OCI-LY7 (cell line): ENCODE measurements at places on chromosomes 1 and 21.

DNA sequence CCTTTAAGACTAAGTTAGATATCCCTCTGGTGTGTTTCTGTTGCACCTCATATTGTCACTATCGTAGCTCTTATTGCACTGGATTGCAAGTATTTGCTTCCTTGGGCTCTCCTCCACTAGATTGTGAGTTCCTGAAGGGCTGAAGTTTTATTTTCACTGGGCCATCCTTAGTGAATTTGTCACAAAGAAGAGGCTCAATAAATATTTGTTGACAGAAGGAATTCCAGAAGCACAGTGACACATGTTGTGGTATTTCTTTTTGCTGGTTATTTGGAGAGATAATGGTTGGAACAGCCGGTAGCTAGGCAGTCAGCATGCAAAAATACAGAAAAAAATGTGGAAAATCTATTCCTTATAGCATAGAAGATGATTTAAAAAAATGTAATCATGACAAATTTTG, 129.9 kb upstream of the ZRANB2 start:
- DNase-seq: no peak

- DNase-seq: no peak
Observed at GRCh38 chr1:164824542-164824941, 265.6 kb downstream of the PBX1 start.

- DNase-seq: no peak
Observed at GRCh38 chr1:108703939-108704338, 8.8 kb upstream of the FNDC7 start.

DNA sequence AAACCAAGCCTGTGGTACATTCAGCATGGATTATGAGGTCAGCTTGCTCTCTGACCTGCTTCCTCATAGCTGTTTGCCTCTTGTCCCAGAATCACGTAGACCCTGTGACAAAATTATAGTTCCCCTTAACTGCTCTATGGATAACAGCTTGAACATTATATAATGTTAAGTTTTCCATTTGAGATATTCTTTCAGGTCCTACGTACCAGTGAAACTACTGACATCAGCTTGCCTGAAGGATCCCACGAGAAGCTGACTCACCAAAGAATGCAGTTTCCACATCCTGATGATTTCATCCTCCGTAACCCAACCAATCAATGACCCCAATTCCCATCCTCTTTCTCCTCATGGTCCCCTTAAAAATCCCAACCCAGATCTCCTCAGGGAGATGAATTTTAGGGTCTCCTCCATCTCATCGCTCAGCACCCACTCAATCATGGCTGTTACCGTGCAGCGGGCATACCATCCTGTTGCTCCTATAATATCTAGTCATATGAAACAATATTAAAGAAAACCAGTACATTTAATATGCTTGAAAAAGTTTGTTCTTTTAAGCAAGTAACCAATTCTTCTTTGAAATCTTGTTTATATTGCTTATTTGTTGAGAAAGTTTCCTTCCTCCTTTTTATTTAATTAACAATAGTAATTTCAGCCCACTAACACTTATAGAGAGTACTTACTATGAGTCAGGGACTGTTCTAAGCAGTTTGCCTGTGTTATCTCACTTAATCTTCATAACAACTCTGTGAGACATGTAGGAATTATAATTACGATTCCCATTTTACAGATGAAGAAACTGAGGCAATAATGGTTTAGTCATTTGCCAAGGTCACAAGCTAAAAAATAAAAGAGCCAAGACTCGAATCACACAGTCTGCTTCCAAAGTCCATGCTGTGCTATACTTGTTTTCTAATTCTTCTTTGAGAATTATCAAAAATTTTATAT, 27.4 kb downstream of the CHML start:
- DNase-seq: no peak

DNA sequence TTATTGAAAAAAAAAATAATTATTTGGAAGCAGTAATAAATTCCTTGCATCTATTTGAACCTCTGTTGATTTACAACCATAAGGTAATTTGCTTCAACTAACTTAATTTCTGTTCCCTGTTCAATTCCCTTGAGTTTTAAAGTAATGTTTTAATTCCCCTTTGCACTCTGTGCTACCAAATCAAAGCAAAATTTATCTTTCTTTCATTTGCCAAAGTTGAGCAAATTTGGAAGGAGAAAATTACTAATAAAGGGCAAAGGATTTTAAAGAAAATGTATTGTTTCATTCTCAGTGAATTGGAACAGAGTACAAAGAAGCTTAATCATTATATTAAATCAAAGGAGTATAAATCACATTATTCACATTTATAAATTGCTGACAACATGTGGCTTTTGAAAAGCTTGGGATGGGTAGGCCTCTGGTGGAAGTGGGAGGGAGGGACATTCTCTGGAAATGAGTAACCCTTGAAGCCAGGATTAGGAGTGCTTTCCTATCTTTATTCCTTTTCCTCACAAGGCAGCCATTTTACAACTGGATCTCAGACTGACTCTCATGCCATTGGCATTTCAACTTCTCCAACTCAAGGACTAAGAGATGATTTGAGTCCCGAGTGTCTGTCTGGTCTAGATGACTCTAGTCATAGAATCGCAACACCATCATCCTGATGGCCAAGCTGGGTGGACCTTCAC, 331.6 kb upstream of the DUSP10 start:
- DNase-seq: no peak

GRCh38 chr21:45011426-45011825, 63.0 kb upstream of the ADARB1 start:
- DNase-seq: no peak
